Prostate gland (tissue), 2 donors: ENCODE measurements at places on chromosomes 16 and 17. TPM values are rescaled to one million over a fixed set of nuclear protein-coding genes. Genes with fewer than 3 reads are reported as not detected.

- H3K4me1 ChIP-seq: peaks cover 22% of the 10 kb centered on the region
- peak; percentile 68 for DNase-seq
- peak overlapping the region; percentile 95 for H3K27ac ChIP-seq
- peak overlapping the region; percentile 83 for H3K4me3 ChIP-seq
- no peaks in the 10 kb centered on the region for H3K27me3 ChIP-seq
These were observed 2.0 kb downstream of the KDM6B start for GRCh38 chr17:7835814-7836595.

The DNAAF1 gene
- total RNA-seq: 0.32 TPM

DNA sequence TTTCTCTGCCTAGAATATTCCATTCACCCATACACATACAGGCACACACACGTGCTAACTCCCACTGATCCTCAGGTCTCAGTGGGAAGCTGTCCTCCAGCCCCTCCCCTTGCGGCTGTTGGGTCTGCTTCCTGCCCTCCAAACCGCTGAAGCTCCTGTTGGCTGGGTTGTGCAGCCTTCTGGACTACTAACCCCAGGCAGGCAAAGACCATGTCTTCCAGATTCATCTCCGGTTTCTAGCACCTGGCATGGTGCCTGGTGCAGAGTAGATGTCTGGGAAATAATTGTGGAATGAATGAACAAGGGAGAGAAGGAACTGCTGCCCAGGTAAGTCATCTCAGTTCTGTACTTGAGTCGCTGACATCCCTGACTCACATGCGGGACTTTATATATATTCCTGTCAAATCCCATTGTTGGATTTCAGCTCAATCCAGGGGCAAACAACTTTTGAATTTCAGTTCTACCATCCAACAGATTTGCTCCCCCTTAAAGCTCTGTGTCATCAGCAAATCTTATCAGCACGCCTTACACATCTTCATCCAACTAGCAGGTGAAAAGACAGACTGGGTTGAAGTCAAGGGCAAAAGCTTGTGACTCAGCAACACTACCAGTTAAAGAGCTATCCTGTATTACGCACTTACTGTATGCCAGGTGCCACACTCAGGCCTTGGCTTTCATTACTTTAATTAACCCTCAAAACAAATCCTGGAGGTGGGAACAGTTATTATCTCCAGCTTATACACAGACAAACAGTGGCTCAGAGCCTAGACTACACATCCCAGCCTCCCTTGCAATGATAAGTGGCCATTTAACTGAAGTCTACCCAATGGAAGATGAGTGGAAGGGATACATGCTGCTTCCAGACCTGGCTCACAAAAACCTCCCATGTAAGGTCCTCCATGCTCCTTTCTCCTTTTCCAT, 51.1 kb downstream of the SRCIN1 start:
- no peak overlapping the region for H3K27ac ChIP-seq
- H3K27me3 ChIP-seq: no peaks in the 10 kb centered on the region
- no peak for DNase-seq
- H3K36me3 ChIP-seq: no peaks in the 10 kb centered on the region
- no peak overlapping the region for H3K4me3 ChIP-seq
- H3K4me1 ChIP-seq: peaks cover 5% of the 10 kb centered on the region

The KCNH4 gene
- 0.51 TPM for total RNA-seq

GRCh38 chr16:67391424-67392300, 1.6 kb downstream of the TPPP3 start:
- H3K27ac ChIP-seq: no peak overlapping the region
- H3K4me3 ChIP-seq: no peak overlapping the region
- no peak for DNase-seq
- H3K27me3 ChIP-seq: no peaks in the 10 kb centered on the region

DNA sequence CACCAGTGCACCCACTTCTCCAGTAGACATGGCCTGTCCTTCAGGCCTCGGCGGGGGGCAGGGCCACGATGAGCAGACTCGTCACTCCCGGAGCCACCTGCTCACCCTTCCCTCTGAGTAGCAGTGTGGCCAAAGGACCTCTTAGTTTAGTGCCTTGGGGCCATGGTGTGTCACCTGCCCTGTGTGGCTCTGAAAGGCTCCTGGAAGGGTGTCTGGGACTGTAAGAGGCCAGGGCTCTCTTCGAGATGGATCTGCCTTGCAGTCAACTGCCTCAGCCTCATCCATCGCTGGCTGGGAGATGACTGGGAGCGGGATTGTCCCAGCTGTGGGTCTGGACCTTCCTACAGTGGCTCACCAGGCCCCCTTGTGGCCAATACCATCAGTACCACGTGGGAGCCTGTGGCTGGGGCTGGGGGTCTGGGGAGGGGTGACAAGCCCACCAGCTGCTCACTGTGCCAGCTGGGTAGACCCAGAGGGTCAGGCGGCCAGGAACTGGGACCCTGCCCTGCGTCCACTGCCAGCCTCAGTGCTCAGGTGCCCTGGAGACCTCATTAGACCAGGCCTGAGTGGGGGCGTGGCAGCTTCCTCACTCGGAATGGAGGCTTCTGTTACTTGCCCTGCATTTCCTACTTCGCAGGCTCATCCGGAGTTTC, 133.4 kb downstream of the OR1D5 start:
- no peak overlapping the region for H3K4me3 ChIP-seq
- H3K36me3 ChIP-seq: no peaks in the 10 kb centered on the region
- no peak overlapping the region for H3K27ac ChIP-seq

The ENPP7 gene
- total RNA-seq: not detected

DNA sequence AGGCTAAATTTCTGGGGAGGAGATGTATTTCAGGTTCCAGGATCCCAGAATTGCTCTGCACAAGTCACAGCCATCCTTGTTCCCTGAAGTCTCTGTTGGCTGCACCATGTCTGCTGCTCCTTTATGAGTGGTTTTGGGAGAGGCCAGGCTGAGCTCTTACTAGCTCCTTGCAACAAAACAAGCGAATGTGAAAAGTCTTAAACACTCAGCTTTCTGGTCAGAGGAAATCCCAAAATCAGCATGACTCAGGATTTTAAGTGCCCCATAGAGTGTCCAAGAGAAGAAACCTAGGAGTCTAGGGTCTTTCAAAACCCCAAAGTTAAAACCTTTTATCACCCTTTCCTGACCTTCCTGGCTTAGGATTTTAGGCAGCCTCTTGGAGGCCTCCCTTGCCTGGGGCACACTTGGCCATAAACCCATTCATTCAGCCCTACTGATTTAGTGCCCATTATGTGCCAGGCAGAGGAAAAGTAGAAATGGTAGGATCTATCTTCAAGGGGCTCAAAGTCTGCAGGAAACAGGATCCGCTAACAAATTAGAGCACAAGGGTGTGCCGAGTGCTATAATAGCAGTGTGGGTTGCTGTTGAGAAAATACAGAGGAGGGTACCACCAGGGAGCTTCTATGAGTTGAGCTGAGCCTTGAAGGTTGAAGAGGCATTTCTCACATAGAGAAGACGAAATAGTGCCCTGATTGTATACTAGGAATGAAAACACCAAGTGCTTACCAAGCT, 36.9 kb downstream of the SOST start:
- H3K36me3 ChIP-seq: no peaks in the 10 kb centered on the region
- no peak overlapping the region for H3K4me3 ChIP-seq
- no peaks in the 10 kb centered on the region for H3K27me3 ChIP-seq
- no peaks in the 10 kb centered on the region for H3K4me1 ChIP-seq

The MAPT gene
- total RNA-seq: 14.7 TPM

- no peaks in the 10 kb centered on the region for H3K36me3 ChIP-seq
- no peaks in the 10 kb centered on the region for H3K27me3 ChIP-seq
- H3K4me3 ChIP-seq: no peak overlapping the region
- no peak for DNase-seq
These were observed 14.2 kb downstream of the APOH start for GRCh38 chr17:66214884-66215528.
